ENCODE measurements at places on chromosomes 13 and 19. TPM values are rescaled to one million over a fixed set of nuclear protein-coding genes. Genes with fewer than 3 reads are reported as not detected.

The ZNF229 gene
- total RNA-seq, result 3.2 TPM

The FOXA3 gene
- not detected for total RNA-seq

The ZNF888 gene
- total RNA-seq, result 4.1 TPM

The DBP gene
- 9.7 TPM for total RNA-seq

The SELENOV gene
- total RNA-seq, result not detected

The NFILZ gene
- not detected for total RNA-seq

The RDH8 gene
- total RNA-seq, result not detected

The APOC1 gene
- total RNA-seq, result 10.5 TPM

The CEACAM16 gene
- not detected for total RNA-seq

The OVOL3 gene
- total RNA-seq, result not detected

The CLEC4M gene
- not detected for total RNA-seq

The KLK2 gene
- total RNA-seq, result not detected

The SHC2 gene
- 0.07 TPM for total RNA-seq

All from airway epithelial cell (primary cell).